ENCODE measurements at places on chromosomes 1 and 21.

GRCh38 chr1:169003864-169004516 lies 102.5 kb upstream of the ATP1B1 start:
- no peaks in the 10 kb centered on the region for H3K36me3 ChIP-seq
- no peaks in the 10 kb centered on the region for H3K27me3 ChIP-seq
- peak; percentile 48 for DNase-seq

- H3K4me3 ChIP-seq: no peak overlapping the region
- H3K36me3 ChIP-seq: peaks cover 16% of the 10 kb centered on the region
- no peak for DNase-seq
- no peaks in the 10 kb centered on the region for H3K27me3 ChIP-seq
Measured at GRCh38 chr1:112923959-112924349, 32.0 kb downstream of the SLC16A1 start.

DNA sequence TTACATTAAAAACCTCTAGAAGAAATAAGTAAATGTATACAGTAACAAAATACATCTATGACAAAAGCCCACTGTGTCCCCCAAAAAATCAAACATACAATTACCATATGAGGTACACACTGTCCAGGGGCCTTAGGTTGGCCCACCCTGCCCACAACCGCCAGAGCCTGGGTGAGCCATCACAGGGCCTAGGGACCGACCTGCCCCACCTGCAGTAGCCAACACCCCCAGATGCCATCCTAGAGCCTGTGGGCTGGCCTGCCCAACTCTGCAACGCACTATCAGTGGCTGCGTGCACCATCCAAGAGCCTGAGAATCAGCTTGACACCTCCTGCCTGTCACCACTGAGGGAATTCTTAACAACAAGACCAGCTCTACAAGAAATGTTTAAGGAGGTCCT lies 39.0 kb downstream of the FAF1 start:
- H3K36me3 ChIP-seq: no peaks in the 10 kb centered on the region
- no peaks in the 10 kb centered on the region for H3K27me3 ChIP-seq
- H3K27ac ChIP-seq: no peak overlapping the region
- H3K4me3 ChIP-seq: no peak overlapping the region

DNA sequence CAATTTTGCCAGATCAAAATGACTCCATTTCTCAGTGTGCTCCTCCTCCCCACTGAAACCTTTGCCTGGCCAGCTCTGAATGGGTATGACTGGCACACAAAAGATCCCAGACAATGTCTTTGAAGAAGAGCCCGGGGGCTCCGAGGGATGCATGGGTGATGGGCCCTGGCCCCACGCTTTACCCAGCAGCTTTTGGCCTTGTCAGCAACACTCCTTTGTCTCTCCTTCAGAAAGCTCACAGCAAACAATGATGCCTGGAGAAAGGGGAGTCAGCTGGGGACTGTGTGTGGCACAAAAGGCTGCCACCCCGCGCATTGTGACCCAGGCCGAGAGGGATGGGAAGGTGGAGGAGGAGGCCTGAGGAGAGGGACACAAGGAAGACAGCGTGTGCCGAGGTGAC lies 45.9 kb downstream of the PLXNA2 start:
- H3K27me3 ChIP-seq: no peaks in the 10 kb centered on the region
- H3K4me1 ChIP-seq: peaks cover 21% of the 10 kb centered on the region
- DNase-seq: no peak
- H3K27ac ChIP-seq: no peak overlapping the region
- peaks cover 41% of the 10 kb centered on the region for H3K36me3 ChIP-seq

DNA sequence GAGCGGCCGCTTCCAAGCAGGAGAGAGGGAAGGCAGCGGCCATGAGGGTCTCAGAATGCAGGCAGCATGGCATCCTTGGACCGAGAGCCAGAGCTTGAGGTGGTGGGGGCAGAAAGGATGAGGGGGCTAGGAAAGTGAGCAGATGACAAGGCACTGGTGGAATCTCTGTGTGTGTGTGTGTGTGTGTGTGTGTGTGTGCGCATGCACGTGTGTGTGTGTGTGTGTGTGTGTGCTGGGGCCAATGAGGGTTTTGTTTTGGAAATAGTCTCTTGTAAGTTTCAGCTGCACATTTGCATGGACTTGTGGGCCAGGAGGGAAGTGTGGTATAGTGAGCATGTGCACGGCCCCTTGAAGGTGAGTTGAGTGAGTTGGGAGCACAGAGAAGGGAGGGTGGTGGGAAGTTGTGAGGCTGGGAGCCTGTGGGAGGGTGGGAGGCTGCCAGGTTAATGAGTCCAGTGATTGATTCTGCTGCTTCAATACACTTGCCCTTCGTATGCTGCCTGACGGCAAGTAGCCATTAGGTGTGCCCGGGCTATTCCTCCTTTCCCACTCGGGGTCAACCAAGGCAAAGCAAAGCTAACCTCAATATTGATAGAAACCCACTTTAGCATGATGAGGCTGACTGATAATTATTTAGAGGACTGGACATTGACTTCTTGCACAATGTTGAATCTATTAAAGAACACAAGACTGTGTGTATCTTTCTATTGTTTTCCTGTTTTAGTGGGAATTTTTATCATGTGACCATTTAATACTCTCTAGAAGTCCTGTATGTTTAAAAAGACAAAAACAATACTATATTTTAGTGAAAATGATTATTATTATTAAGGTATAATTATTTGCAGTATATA lies 80.3 kb downstream of the PROX1 start:
- H3K27ac ChIP-seq: no peak overlapping the region
- no peaks in the 10 kb centered on the region for H3K27me3 ChIP-seq
- no peak for DNase-seq
- H3K4me3 ChIP-seq: no peak overlapping the region
- no peaks in the 10 kb centered on the region for H3K36me3 ChIP-seq
- H3K4me1 ChIP-seq: no peaks in the 10 kb centered on the region

DNA sequence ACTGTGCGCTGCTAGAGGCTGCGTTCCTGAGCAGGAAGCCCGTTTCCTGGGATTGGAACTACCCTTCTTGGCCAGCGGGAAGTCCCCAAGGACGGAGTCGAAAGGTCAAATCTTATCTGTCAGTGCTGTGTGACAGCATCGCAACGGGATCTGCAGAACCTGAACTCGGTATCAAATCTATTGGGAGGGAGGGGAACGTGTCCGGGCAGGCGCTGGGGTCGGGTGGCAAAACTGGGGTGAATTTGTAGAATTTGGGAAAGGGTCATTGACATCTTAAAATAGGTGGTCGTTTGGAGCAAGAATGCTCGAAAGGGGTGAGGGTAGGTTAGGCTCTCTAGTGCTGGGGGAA lies 725 bp upstream of the ARPC5 start:
- H3K4me1 ChIP-seq: peaks cover 6% of the 10 kb centered on the region
- peak overlapping the region; percentile 40 for H3K27ac ChIP-seq
- no peak for DNase-seq

DNA sequence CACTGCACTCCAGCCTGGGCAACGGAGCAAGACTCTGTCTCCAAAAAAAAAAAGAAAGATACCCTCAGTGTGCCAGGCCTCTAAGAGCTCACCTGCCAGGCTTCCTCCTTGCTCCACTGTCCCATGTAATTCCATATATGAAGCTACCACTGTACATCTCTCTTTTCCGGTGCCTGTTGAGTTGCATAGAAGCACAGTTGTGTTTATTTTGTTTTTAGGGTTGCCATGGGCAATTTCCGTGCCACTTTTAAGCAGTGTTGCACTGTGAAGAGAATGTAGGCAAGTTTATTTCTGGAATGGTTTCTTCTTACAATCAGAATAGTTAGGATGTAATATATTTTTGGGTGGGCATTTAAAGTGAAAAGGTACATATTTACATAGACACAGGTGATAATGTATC lies 23.3 kb downstream of the MR1 start:
- H3K27me3 ChIP-seq: no peaks in the 10 kb centered on the region
- no peaks in the 10 kb centered on the region for H3K36me3 ChIP-seq

DNA sequence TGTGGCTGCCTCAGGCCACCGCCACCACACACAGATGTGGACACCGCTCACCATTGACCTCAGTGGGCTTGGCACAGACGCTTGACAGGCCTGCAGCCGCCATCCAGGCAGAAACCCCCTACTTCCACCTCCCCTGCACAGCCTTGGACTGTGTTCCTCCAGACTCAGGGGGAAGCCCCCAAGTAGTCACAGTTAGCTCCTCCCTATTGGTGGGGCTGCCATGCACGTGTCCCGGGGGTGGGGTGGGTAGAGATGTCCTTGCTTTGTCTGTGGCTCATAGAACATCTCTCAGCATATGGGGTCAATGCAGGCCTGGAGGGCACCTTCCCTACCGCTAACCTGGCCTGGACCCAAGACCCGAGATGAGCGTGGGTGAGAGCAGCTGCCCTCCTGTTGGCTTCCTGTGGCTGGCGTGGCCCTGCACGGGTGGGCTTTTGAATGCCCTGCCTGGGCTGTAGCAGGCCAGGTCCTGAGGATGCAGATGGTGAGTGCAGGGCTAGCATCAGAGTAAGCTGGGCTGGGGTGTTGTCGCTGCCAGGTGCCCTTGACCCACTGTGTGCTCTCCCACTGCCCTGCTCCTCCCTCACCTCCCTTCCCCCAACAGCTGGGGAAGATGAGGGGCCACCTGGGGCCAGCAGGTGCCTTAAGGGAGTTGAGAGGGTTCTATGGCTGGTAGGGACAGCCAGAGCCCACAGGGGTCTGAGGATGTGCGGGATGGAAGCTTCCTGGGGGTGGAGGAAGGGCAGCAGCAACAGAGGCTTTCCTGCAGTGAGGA lies 6.2 kb downstream of the CROCC start:
- DNase-seq: no peak
- H3K4me3 ChIP-seq: no peak overlapping the region
- peaks cover 38% of the 10 kb centered on the region for H3K36me3 ChIP-seq
- H3K27ac ChIP-seq: no peak overlapping the region
- no peaks in the 10 kb centered on the region for H3K27me3 ChIP-seq

DNA sequence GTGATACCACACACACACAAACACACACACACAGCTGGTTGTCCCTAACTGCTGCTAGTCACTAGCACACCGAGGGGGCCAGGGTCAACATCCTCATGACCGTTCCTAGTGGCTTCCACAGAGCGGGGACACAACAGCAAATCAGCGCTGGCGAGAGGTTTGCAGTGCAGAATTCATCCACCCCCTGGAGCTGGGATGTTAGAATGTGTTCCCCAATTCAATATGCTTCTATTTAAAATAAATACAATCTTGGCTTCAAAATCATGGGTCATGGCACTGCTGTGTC lies 16.2 kb upstream of the C2CD2 start:
- H3K4me1 ChIP-seq: peaks cover 10% of the 10 kb centered on the region
- no peaks in the 10 kb centered on the region for H3K36me3 ChIP-seq
- no peaks in the 10 kb centered on the region for H3K27me3 ChIP-seq
- no peak for DNase-seq
- no peak overlapping the region for H3K4me3 ChIP-seq

DNA sequence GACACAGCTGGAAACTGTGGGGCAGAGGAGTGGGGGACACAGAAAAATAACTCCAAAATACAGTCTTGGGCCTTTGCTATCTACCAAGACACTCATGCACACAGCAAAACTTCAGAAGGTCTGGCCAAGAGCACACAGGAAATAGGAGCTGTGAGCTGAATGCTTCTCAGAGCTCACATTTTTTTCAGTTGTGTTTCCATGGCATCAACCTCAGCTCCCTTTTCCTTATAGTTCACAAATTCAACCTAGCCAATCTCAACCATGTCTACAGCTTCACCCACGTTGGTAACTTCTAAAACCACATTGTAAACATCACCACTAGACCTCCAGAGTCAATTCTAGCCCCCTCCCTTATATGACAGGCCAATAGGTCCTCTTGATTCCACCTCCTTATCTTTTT lies 19.6 kb upstream of the SYNJ1 start:
- peaks cover 34% of the 10 kb centered on the region for H3K36me3 ChIP-seq
- no peak overlapping the region for H3K27ac ChIP-seq
- H3K4me1 ChIP-seq: no peaks in the 10 kb centered on the region

DNA sequence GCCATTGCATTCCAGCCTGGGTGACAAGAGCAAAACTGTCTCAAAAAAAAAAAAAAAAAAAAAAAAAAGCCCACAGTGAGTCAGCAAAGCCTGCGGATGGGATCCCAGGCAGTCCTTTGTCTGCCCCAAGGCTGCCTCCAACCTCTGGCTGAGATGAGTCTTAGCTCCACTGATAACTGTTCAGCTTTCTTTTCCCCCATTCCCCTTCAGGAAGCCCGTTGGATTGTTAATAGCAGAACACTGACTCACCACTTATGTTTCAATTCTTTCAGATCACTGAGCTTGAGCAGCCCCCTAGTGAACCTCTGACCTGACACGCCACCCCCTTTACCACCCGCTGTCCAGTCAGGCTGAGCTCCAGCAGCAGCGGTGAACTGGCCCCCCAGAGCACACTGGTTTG lies 57.5 kb downstream of the ERG start:
- H3K27me3 ChIP-seq: no peaks in the 10 kb centered on the region
- no peak overlapping the region for H3K4me3 ChIP-seq
- H3K4me1 ChIP-seq: peaks cover 18% of the 10 kb centered on the region
- H3K36me3 ChIP-seq: no peaks in the 10 kb centered on the region

DNA sequence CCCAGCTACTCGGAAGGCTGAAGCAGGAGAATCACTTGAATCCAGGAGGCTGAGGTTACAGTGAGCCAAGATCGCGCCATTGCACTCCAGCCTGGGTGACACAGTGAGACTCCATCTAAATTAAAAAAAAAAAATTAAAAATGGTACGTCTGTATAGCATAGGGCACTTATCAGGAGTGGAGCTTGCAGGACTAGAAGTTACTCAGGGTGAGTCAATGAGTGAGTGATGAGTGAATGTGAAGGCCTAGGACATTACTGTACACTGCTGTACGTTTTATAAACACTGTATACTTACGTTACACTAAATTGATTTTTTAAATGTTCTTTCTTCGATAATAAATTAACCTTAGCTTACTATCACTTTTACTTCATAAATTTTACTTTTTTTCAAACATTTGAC lies 183.6 kb downstream of the NR5A2 start:
- no peaks in the 10 kb centered on the region for H3K4me1 ChIP-seq
- H3K27me3 ChIP-seq: no peaks in the 10 kb centered on the region
- H3K36me3 ChIP-seq: no peaks in the 10 kb centered on the region

DNA sequence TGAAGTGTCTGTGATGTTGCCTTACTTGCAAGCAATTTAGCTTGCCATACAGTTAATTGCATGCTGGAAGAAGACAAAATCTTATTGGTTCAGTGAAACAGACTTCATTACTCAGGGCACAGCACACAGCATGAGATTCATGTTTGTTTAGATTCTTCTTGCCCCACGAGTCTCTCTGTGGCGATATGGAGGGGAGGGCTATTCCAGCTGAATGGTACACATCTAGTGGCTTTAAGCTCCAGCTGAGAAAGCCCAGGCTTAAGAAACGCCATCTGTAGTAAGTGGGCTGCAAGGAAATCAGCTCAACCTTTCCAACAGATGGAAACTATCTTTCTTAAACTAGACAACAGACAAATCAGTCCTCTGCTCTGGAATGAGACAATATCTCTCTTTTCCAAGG lies 1022.0 kb downstream of the NCAM2 start:
- H3K36me3 ChIP-seq: no peaks in the 10 kb centered on the region
- H3K4me3 ChIP-seq: no peak overlapping the region
- no peaks in the 10 kb centered on the region for H3K27me3 ChIP-seq

DNA sequence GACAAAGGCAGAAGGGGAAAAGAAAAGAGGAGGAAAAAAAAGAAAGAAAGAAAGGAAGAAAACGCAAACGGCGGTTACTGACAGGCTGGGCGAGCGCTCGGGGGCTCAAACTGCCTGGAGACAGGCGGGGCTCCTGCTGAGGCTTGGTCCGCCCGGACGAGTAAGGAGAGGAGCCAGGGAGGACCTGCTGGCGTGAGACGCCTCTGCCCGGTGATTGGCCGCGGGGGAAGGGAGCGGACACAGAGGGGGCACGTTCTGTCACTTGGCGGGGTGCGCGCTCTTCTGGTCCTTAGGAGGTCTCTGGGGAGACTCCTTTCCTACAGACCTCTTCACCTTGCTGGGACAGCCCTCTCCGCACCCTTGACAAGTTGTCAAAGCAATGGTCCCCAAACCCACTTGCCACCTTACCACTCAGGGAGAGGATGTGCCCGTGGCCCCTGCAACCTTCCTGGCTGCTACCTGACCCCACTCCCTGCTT lies 791 bp upstream of the PIK3R3 start:
- no peaks in the 10 kb centered on the region for H3K27me3 ChIP-seq
- H3K36me3 ChIP-seq: no peaks in the 10 kb centered on the region
- peak overlapping the region; percentile 70 for H3K4me3 ChIP-seq
- peak overlapping the region; percentile 98 for H3K27ac ChIP-seq
- H3K4me1 ChIP-seq: peaks cover 25% of the 10 kb centered on the region
- no peak for DNase-seq
